ENCODE measurements at places on chromosomes 2 and 18. TPM values are rescaled to one million over a fixed set of nuclear protein-coding genes. Genes with fewer than 3 reads are reported as not detected.
A peak's percentile ranks its signal among the peaks of the same experiment; 100 is the strongest.

SLC19A3 gene
- 2.3 TPM for polyA plus RNA-seq

PNO1 gene
- polyA plus RNA-seq: 13.5 TPM

TIGD1 gene
- polyA plus RNA-seq: 1.6 TPM

CPLX4 gene
- polyA plus RNA-seq: not detected

SOX11 gene
- 0.33 TPM for polyA plus RNA-seq

NEURL3 gene
- polyA plus RNA-seq: 0.22 TPM

CCDC85A gene
- 2.8 TPM for polyA plus RNA-seq

RFX8 gene
- 0.16 TPM for polyA plus RNA-seq

GALNT3 gene
- polyA plus RNA-seq: 0.16 TPM

FOXI3 gene
- polyA plus RNA-seq: not detected

SNTG2 gene
- 0.39 TPM for polyA plus RNA-seq

NAT8 gene
- polyA plus RNA-seq: not detected

ANO7 gene
- polyA plus RNA-seq: 0.61 TPM

VIT gene
- polyA plus RNA-seq: 9.6 TPM

- no peak for DNase-seq
Observed at GRCh38 chr18:6778459-6779247, 49.1 kb downstream of the ARHGAP28 start.

DNA sequence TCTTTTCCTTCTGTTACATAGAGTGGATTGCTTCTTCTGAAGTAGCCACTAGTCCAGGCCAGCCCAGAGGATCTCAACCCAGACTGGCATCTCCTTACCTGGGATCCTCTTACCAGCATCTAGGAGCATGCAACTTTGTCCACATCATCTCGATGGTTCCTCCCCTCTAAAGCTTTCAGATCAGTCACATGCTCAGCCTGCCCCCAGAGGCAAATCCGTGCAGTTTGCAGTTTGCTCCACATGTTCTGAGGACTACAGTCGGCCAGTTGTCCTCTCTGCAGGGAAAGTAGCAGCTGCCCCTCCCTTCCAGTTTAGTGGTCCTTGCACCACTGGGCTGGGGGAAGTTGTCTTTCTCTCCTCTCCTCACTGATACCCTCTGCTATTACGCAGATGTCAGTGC, 259.8 kb upstream of the APCDD1 start:
- DNase-seq: no peak

DNA sequence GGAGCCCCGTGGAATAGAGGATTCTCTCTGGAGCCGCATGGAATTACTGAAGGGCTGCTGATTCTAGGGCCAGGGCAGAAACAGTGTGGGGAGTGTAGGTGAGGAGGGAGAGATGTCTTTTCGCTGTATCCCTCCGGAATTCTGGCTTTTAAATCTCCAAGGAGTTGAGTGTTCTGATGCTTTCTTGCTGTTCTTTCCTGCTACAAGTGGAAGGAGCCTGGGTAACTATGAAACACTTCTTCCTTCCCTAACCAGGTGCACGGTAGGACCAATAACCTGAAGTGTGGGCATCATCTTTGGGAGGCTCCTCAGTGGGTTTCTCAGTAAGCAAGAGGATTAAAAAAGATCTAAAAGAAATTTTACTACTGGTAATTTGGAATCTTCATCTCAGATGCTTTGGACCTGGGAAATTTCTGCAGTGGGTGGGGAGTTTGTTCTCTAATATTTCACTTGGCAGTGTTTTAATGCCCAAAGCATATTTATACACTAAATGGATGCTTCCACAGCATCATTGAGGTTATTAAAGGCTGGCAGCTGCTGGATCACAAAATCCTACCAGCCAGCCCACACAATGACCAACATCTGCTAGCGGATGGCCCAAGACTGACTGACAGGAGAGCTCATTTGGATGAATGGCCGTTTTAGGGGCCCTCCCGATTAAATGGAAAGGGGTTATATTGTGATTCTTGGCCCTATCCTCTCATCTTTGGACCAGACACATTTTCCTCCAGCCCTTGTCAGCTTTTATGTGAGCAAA, 2.1 kb downstream of the EML6 start:
- DNase-seq: no peak

DNA sequence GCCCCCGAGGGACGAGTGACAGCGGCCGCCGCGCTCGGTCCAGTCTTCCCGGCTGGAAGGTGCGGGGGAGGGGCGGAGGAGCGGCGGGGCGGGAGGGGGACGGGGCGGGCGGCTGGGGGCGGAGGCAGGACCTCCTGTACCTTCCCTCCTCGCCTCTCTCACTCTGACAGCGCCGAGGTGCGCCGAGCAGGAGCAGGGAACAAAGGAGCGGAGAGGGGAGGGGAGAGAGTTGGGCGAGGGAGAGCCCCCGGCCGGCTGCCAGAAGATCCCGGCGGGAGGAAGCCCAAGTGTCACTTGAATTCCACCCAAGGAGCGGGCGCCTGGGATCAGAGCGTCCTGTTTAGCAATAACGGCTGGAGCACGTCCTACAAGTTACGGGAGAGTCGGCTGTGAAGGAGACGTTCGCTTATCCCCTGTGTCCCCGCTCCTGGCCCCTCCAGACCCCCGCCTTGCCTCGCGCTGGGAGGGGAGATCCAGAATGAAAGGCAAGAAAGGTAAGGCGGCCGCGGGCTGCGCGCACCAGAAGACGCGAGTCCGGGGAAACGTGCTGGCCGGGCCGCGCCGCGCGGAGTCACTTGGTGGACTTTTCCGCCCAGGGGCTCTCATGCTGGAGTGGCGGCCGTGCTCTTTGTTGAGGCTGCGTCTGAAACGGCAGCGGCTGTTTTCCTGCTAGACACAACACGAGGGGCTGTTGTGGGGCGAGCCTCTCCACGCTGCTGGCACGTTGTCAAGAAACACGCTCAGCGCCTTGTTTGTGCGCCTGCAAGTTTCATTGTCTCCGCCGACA, at the start of gene TGIF1:
TGIF1 (plus strand) TSS at position 161 of the 787 bp plus-strand sequence; CDS start at position 479, 318 bp downstream.
- DNase-seq: peak; percentile 77

DNA sequence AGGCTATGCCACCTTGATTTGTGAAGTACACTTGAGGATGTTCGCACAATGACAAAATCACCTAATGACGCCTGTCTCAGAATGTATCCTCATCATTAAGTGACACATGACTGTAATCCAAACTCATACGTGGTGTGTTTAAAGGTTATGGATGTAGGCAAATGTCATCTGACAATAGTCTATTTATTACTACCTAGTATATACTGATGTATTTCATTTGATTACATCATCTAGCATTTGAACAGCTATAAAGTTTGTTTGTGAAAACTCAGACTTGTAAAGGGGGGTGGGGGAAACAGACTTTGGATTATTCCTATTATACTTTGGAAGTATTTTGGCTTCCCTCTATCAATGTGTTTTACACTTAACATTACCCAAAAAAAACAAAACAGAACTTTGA, 129.9 kb downstream of the TANC1 start:
- DNase-seq: no peak

- DNase-seq: no peak
Observed at GRCh38 chr2:14451312-14451711, 181.2 kb upstream of the LRATD1 start.

DNA sequence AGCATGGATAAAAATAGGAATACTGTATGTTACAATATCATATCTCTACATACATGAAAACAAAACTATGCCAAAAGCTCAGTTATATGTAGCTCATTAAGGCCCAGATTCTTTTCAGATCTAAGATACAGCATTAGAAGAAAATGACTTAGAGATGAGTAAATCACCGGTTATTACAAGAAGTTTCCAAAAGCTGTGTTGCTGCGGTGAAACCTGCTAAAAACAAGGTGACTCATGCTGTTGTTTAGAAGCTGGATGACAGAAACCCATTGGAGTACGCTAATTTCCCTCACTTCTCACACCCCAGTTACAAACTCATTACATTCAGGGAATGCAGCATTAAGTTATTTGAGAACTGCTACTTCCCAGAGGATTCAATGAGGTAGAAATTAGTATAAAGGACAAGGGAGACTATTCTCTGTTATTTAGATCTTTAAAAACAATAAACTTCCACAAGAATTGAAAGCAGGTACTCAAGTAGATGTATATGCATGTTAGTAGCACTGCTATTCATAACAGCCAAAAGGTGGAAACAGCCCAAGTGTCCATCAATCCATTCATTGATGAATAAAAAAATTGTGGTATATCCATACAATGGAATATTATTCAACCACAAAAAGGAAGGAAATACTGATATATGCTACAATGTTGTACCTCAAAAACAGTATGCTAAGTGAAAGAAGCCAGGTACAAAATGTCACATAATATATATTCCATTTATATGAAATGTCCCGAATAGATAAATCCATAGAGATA, 32.6 kb downstream of the RBKS start:
- no peak for DNase-seq

GRCh38 chr2:119005555-119005954, 63.6 kb downstream of the MARCO start:
- DNase-seq: no peak

DNA sequence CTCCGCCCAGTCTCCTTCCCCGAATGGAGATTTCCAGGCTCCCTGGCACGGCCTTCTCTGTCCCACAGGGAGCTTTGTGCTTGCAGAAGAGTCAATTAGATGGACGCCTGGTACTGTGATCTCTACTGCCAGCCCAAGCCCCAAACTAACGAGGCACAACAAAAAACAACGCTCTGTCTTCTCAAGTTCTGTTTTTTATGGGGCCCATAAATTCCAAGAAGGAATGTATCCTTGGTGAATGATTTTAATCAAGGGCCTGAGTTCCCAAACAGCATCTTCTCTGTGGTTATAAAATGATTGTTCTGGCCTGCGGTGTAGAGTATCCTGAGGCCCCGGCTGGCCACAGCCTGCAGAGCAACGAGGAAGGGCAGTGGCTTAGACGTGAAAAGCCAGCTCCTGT, 219.5 kb downstream of the CLIP4 start:
- DNase-seq: no peak

- no peak for DNase-seq
Observed at GRCh38 chr2:37427241-37427640, 82.8 kb downstream of the QPCT start.

GRCh38 chr2:74537140-74537539, 7.4 kb downstream of the HTRA2 start:
- no peak for DNase-seq

- no peak for DNase-seq
Observed at GRCh38 chr2:12212841-12213597, 466.6 kb downstream of the LPIN1 start.

- DNase-seq: no peak
Observed at GRCh38 chr2:223697892-223698645, 95.9 kb upstream of the SCG2 start.

DNA sequence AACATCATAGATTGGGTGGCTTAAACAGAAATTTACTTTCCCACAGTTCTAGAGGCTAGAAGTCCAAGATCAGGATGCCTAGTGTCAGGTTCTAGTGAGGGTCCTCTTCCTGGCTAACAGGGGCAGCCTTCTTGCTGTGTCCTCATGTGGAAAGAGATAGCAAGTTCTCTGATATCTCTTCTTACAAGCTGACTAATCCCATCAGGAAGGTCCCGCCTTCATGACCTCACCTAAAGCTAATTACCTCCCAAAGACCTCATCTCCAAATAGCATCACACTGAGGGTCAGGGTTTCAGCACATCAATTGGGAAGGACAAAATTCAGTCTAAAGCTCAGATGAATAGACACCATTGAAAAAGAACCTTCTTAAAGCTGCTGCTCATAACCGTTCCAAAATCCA, 22.9 kb downstream of the ACVR1 start:
- no peak for DNase-seq

GRCh38 chr2:74864728-74865722, 31.1 kb downstream of the HK2 start:
- no peak for DNase-seq

GRCh38 chr18:76882146-76882545, 59.8 kb downstream of the ZNF236 start:
- no peak for DNase-seq

GRCh38 chr2:137644731-137645130, 319.5 kb upstream of the HNMT start:
- no peak for DNase-seq

DNA sequence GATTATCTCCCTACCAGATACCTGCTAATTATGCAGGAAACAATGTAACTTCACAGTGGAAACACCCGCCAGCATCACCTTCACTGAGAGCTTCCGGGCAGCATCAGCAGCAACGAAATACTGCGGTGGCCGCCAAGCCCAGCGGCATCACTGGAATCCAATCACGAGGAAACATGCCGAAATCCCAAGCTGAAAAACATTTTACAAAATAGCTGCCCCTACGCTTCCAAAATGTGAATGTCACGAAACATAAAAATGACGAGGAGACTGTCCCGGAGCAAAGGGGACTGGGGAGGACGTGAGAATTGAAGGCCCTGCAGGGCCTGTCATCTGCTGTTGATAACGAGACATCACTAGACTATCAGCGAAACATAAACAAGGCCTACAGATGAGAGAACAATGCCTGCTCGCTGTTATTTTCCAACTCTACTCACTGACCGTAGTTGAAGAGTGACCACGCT, 82.6 kb downstream of the HDAC4 start:
- no peak for DNase-seq

GRCh38 chr18:22169889-22170420, 566 bp downstream of the GATA6 start:
- DNase-seq: peak; percentile 62

DNA sequence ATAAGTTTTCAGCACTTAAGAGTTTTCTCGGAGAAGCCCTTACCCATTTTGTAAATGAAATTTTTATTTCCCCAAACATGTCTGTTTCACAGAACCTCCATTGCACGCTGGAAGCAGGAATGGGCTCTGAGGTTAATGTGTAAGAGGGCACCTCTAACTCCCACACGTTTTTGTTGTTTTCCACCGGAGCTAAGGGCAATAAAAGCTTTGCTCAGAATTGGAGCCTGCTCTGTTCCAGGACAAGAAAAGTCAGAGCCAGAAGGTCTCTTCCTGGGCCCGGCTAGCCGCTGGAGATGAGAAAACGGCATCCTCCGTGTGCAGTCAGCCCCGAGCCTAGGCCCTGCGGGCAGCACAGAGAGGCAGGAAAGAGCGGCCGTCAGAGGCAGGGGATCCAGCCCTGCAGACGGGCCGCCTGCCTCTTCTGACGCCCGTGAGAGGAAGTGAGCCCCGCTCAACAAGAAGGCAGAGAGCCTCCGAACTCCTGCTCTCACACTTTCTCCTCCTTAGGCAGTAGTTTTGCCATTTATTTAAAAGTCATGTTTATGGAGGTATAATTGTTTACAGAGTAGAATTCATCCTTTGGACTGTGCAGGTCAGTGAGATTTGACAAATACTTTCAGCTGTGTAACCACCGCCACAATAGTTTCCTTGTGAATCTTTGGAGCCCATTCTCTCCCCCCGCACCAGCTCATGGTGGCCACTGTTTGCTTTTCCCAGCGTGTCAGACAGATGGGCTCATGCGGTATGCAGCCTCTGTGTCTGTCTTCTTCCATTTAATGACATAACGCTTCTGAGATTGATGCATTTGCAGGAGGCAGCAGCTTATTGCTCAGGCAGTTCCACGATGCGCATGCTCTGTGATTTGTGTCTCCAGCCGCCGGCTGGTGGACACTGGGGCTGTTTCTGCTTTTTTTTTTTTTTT, 117.3 kb downstream of the GALR1 start:
- DNase-seq: peak; percentile 22

Data from heart right ventricle (tissue), 16 donors.